ENCODE measurements at places on chromosomes 12 and 14.

DNA sequence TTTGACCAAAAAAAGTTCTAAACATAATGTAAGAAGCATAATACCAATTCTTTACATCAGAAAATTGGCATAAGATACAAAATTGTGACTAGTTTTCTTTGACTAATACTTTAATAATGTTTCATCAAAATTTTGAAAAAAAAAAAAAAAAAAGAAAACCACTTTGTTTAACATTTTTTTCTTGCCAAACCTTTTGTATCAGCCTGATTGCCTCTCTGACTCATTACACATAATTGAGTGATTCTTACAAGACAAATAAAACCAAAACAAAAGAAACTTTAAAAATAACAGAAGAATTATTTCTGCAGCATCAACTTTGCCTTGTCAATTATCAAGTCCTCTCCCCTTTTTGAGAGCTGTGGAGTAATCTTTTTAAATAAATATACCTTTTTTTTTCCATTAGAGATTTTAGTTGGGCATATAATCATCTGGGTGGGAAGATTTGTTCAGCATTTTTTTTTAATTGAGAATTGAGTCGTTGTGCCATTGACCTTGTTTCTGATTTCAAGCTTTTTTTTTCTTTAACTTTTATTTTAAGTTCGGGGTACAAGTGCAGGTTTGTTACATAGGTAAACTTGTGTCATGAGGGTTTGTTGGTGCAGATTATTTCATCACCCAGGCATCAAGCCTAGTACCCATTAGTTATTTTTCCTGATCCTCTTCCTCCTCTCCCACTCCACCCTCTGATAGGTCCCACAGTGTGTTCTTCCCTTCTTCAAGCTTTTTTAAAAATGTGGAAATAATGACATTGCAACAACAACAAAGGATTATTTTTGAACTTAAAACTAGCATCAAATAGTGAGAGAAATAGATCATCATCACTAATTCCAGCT is 45.8 kb upstream of the HMGA2 start:
- no peak for DNase-seq

DNA sequence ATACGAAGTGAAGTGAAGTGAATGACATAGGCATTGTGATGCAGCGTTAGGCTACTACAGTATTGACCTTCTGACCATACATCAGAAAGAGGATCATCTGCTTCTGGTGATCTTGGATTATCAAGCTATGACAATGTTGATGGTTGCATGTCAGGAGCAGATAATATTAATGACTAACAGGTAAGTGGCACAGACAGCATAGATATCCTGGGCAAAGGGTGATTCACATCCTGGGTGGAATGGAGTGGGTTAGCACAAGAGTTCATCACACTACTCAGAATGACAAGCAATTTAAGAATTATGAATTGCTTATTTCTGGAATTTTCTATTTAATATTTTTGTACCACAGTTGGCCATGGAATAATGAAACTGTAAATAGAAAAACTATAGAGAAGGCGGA is 397.9 kb upstream of the ATP2B1 start:
- no peak for DNase-seq

DNA sequence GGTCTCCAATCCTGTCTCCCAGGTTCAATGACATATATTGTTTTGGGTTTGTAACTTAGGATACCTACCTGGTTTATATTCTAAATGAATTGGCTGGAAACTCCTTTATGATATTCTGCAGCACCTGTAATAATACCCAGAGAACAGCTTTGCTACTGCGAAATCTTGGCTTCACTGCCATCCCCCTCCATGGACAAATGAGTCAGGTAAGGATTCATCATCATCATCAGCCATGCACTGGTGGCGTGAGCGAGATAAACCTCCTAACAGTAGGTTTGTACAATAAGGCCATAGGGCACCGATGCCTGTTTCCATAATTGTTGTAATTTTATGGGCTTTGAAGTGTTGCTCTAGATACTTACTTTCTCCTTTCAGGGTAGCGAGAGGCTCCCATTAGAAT is 10.7 kb downstream of the DDX47 start:
- no peak for DNase-seq

- no peak for DNase-seq
These were observed 63.9 kb upstream of the VASH1 start for GRCh38 chr14:76697246-76697905.

DNA sequence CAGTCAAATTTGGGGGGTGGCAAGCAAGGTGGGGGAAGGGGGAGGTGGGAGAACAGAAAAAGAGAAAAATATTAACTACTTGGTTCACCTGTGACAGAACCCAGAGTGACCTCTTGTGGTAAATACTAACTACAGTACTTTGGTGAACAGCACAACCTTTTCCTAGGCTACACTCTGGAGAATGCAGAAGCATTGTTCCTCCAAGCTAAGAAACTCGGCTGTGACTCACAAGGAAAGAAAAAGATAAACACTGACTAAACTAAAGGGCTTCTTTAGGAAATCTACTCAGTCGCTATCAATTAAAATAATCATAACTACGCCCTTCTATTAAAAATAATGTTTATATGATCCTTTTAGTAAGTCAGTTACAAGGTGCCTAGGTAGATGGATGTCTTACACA is 5.4 kb downstream of the KCNH5 start:
- DNase-seq, result no peak

DNA sequence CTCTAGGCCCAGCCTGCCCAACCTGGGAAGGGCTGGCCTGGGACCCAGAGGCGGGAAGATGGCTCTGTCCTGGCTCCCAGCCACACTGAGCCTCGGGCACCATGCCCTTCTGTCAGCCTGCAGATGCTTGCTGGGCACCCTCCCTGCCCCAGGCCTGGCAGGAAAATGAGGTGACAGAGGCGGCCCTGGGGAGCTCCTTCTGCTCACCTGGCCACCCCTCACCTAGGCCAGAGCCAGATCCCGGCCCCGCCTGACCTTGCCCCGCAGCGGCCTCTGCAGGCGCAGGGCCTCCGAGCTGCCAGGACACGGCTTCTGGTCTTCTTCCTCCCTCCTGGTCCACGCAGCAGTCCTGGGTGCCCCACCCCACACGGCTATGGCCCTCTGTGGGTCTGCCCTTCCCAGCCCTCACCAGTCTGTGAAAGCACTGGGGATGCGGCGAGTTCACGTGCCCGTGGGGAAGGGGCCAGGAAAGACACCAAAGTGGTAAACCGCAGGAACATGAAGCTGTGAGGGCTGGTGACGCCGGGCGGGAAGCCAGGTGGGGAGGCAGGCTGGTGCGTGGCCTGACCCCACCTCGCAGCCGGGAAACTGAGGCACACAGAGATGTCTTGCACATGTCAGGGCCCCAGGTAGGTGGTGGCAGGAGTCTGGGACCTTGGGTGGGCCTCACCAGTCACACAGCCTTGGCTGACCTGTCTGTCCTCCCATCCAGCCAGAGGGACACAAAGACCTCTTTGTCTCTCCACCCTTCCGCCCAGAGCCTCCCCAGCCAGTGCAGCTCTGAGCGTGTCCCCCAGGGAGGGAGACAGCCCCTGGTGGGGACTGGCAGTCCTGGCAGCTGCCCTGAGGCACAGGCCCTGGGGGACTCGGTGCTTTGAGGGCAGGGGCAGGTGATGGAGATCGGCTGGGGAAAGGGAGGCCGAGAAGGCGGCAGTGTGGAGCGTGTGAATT is 12.8 kb downstream of the BAG5 start:
- DNase-seq, result no peak

DNA sequence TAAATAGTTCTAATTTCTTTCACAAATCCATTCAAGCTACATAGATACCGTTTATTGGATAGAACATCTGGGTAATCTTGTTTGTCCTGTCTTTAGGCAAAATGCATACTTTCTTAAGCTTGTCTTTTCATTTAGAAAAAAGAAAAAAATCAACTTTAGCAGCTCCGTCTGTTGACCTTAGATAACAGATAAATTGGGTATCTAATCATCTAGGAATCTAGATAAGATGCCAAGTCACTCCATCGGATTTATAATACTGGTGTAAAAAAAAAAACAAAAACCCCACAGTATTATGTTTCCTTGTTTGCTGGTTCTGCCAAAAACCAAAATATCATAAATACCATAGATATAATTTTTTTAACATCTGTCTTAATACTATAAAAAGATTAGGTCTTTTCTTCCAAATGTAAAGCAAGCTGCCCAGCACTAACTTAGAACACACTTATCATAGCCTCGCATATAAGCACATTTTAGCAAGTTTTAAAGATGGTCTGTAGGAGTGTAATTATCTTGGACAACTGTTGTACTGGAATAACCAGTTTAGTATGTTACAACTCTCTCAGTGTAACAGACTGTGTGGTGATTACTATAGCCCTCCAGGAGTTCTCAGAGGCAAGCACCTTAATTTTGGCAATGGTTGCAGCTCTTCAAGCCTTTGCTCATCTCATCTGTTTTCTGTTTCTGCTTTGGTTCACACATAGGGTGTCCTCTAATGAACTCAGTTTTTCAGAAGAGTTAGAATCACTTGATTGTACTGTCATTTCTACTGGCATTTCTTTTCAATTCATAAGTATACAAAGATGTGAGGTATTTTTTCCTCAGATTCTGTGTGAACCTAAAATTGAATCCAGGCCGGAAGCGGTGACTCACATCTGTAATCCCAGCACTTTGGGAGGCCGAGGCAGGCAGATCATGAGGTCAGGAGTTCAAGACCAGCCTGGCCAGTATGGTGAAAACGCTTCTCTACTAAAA is 83.1 kb downstream of the ANO6 start:
- peak; percentile 13 for DNase-seq

GRCh38 chr12:59067083-59067482 is 146.8 kb upstream of the LRIG3 start:
- DNase-seq, result no peak

DNA sequence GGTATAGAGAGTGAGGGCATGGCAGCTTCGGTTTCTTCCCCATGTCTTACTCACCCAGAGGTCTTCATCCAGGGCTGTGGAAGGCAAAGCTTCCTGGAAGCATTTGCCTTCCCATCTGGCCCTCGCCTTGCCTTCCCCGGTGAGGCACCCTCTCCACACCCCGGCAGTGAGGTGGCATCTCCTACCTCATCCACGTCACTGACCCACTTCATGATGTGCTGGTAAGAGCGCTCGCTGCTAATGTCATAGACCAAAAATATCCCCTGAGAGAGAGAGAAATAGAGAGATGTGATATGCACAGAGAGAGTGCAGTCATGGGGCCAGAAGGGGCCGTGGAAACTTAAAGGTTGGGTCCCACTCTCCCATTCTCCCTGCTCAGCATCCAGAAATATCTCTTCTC is 8.3 kb upstream of the GPX2 start:
- DNase-seq, result no peak

DNA sequence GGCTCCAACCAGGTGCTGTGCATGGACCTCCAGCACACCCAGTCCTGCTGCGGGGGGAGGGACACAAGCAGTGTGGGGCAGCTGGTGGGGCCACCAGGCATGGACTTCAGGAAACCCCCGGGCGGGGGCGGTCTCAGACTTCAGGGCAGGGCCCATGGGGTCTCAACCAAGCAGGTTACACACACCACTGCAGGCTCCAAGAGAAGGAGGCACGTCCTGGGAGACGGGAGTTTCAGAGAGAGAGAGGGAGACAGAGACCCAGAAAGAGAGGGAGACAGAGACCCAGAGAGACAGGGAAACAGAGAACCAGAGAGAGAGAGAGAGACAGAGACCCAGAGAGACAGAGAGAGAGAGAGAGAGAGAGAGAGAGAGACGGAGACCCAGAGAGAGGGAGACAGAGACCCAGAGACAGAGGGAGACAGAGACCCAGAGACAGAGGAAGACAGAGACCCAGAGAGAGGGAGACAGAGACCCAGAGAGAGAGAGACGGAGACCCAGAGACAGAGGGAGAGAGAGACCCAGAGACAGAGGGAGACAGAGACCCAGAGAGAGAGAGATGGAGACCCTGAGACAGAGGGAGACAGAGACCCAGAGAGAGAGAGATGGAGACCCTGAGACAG is 128.9 kb downstream of the NCOR2 start:
- DNase-seq, result no peak
